Activated CD4-positive, alpha-beta memory T cell treated with anti-CD3 and anti-CD28 coated beads, Interleukin-2, amount 10 ng/mL, durations not matched to agents 7 days and 5 days (primary cell): ENCODE measurements at places on chromosomes 7 and 10. TPM values are rescaled to one million over a fixed set of nuclear protein-coding genes. Genes with fewer than 3 reads are reported as not detected.

DNA sequence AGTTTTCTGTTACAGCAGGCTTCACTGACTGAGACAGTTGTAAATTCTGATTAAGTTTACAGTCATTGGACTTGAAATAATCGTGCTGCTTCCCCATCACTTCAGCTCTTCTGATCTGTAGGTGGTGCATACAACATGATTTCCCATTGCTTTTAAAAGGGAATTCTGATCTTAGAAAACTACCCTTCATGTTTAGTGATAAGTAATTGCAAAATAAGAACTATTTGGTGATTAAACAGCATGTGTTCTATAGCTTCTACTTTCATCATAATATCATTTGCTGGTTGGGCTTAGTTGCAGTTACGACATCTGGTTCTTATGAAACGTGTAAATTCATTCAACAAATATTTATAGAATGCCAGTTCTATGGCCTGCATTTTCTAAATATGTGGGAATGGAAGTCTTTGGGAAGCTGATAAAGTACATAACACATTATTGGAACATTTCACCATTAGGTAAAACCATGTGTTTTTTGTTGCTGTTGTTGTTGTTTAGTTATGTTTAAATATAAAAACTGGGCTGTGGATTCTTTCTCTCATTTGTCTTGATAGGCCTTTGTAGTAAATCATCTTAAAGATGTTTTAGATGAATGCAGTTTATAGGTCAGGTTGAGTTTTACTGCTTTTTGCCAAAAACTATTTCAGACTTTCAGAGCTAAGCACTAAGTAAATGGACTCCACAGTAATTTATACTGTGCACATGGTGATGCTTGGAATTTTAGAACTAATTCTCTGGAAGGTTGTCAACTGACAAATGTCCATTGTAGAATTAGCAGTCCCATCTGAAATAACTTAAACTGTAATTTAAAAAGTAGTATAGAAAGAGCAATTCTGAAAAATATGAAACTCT lies 13.1 kb downstream of the GNAI1 start:
- no peak for DNase-seq

The TFEC gene
- 0.05 TPM for total RNA-seq

- no peak for DNase-seq
Measured at GRCh38 chr7:113099284-113099919, 12.8 kb upstream of the GPR85 start.

The JAKMIP3 gene
- total RNA-seq: 0.90 TPM

GRCh38 chr10:119341459-119342301 lies 134.3 kb downstream of the GRK5 start:
- DNase-seq: peak; percentile 64

The ABCB1 gene
- 8.1 TPM for total RNA-seq

- peak; percentile 44 for DNase-seq
Measured at GRCh38 chr10:4546500-4546899, 279.5 kb upstream of the AKR1E2 start.

The HOXA10 gene
- total RNA-seq: not detected

DNA sequence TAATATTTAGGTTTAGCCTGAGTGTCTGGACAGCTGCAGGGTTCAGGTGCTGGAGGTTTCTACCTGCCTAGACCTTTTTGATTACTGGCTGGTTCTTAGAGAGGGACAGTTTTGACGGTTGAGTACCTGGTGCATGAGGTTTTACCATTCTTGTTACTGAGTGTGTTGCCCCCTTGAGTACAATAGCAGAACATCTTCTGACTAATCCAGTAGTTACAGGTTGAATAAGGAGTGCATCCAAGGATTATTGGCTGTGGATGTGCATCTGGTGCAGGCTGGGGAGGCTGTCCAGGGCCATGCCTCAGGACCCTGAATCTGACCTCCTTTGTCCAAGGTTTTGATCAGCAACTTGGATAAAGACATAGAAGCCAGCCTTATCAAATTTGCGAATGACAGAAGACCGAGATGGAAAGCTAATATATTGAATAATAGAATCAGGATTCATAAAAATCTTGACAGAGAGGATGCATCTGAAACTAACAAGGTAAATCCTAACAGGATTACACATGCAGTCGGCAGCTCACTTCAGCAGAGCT lies 23.1 kb downstream of the PLPP4 start:
- DNase-seq: no peak

GRCh38 chr7:117612637-117613036 lies 132.8 kb downstream of the CFTR start:
- DNase-seq: no peak

GRCh38 chr10:116567335-116567734 lies 21.6 kb downstream of the PNLIP start:
- DNase-seq: no peak

DNA sequence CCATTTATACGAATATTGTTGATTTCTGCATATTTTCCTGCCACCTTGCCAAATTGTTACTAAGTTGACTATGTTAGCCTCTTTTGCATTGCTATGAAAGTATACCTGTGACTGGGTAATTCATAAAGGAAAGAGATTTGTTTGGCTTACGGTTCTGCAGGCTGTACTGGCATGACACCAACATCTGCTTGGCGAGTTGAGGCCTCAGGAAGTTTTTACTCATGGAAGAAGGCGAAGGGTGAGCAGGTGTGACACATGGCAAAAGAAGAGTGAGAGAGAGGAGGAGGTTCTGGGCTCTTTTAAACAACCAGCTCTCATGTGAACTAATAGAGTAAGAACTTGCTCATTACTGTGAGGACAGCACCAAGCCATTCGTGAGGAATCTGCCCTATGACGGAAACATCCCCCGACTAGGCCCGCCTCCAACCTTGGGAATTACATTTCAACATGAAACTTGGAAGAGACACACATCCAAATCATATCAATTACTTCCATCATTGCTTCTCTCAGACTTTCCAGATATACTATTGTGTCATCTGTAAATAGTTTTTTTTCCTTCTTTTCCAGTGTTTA lies 8.4 kb downstream of the RALA start:
- DNase-seq: no peak

The TMEM120A gene
- total RNA-seq: 34.9 TPM

DNA sequence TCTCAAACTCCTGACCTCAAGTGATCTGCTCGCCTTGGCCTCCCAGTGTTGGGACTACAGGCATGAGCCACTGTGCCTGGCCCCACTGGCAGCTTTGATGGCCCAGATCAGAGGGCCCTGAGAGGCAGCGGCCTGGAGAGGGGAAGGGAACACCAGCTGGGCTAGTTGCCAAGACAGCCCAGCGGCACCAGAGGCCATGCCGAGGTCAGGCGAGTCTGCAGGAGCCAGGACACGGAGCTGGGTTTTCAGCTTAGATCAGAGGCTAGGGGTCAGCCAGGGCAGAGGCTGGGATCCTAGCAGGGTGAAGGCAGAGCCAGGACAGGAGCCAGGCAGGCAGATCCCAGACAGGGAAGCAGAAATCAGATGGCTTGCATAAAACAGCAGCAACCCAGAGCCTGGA lies 92.9 kb downstream of the MYL10 start:
- DNase-seq: no peak

The EGFR gene
- not detected for total RNA-seq

The ADO gene
- 22.2 TPM for total RNA-seq

The RNF133 gene
- total RNA-seq: not detected

GRCh38 chr10:61153771-61154170 lies 209.8 kb upstream of the RHOBTB1 start:
- no peak for DNase-seq

DNA sequence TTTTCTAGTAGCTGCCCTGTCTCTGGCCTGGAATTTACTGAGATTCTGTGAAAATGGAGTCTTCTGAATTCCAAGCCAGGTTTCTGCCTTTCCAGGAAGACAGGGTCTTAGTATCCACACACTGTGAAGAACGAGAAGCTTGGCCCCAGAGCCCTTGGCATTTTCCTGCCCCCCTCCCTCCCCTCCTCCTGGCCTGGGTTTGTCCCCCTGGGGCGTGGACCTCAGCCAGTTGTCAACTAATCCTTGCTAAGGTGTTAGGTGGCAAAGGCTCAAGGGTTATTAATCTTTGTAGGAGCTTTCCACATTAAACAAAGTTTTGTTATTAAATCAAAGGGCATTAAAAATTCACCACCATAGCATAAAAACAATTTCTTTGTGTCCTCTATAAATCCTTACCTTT lies 329.5 kb downstream of the RNLS start:
- DNase-seq: no peak

- DNase-seq: no peak
Measured at GRCh38 chr7:42672339-42672999, 239.4 kb downstream of the C7orf25 start.

The OR13A1 gene
- total RNA-seq: not detected

DNA sequence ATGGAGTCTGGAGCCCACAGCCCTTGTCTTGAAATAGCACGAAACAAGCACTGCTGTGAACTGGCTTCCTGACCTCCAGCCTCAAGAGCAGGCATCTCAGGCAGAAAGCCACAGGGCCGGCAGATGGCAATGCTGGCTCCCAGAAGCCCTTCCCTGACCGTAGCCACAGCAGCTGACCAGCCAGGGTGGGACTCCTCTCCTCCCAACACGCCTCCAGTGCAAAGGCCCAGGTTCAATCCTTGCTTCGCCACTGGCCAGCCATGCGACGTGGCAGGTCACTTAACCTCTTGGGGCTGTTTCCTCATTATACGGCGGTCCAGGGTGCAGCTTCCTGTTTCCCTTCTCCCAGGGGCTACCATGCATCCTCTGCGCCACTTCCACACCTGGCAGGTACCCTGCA lies 12.8 kb downstream of the PRKAG2 start:
- no peak for DNase-seq

DNA sequence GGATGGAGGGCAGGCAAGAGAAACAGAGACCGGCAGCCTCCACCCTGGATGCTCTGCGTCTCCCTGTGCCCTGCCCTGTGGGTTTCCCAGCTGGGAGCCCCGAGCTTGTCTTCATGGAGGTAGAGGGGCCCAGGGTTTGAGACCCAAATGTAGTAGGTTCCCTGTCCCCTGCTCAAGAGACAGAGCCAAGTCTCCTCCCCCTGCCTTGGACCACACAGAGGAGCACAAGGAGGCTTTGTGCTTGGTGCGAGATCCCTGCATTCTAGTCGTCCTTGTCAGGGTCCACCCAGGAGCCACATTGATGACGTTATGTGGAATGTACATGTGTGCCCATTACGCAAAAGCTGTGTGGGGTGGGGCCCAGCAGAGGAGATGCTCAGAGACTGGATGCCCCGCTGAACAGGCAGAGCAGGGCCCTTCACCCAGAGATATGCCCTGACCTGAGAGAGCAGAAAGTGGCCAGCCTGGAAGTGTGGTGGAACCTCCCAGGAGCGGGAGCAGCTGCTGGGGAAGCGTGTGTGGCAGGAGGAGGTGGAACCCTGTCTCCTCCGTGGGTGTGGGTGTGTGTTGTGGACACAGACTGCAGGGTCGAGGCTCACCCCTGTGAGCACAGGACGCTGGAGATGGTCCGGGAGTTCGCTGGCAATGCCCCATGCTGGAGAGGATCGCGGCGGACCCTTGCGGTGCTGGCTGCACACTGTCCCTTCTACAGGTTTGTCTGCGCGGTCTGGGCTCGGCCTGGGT lies 39.3 kb downstream of the VWA2 start:
- no peak for DNase-seq

The WASHC2A gene
- 35.0 TPM for total RNA-seq

DNA sequence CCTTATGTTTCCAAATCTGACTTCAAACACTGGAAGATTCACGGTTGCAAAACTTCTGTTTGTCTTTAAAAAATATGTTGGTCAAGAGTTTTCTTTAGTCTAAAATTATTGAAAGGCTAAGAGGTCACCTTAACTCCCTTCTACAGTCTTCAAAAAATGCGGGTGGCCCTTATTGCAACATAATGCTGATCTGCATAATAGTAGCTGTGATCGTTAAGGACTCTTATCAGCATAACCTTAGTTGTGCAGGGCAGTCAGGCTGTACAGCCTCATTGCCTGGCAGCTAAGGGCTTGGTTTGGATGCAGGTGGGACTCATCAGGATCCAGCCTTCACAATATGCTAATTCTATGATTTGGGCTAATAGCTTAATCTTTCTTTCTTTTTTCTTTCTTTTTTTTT lies 15.0 kb downstream of the KIAA1217 start:
- no peak for DNase-seq
